Activated CD4-positive, alpha-beta T cell treated with anti-CD3 and anti-CD28 coated beads, Interleukin-2, amount 10 ng/mL, durations not matched to agents 7 days and 5 days (primary cell): ENCODE measurements at places on chromosomes 2 and 18.

- DNase-seq = no peak
Measured at GRCh38 chr2:225889452-225889851, 489.9 kb downstream of the NYAP2 start.

DNA sequence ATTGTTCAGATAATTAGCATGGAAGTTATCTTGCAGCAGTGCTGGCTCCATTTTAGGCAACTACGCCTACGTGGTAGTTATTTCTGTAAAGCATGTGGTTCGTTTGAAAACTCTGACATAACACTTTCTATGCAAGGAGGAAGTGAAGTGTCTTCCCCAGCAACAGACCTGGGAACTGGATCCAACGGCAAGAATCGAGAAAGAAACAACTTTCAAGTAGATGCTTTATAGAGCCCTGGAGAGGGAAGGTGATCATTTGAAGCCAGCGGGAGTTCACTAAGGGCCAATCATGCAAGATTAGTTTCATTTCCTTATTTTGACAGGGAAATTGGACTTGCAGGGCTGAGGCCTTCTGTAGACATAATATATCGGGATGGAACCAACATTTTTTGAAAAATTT, 218.3 kb downstream of the ACKR3 start:
- no peak for DNase-seq

DNA sequence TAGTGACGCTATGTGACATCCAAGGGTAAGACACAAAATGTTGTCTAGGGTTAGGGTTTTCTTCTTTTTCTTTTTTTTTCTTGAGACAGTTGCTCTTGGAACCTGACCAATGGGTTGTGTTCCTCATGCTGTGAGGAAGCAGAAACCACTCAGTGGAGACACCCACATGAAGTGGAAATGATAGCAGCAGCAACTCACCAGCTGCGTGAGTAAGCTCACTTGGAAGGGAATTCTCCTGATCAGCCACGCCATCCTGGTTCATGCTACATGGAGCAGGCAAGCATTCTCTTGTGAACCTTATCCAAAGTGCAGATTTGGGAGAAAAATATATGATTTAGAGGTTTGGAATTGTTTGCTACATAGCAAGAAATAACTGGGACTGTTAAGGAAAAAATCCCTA, 863.7 kb downstream of the EPHA4 start:
- DNase-seq = no peak

DNA sequence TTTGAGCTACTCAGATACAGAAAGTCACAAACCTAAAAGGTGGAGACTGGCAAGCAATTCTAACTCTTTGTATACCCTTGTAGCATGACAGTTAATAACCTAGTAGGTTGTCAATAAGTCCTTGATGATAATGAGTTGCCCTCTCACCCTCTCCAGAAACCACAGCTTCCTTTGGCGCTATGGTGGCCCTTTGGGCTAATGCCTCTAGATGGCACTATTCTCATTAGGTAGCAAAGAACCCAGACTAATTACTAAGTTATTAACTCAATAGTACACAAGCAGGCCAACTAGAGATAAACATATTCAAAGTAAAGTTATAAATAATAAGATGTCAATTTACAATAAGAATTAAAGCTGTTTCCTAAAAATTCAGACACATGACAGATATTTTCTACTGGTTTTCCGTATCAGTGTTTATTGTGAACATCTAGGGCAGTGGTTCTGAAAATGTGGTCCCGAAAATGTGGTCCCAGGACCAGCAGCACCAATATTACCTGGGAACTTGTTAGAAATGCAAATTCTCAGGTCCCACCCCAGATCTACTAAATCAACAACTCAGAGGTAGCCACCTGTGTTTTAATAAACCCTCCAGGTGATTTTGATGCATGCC, 41.1 kb downstream of the LDAH start:
- no peak for DNase-seq

DNA sequence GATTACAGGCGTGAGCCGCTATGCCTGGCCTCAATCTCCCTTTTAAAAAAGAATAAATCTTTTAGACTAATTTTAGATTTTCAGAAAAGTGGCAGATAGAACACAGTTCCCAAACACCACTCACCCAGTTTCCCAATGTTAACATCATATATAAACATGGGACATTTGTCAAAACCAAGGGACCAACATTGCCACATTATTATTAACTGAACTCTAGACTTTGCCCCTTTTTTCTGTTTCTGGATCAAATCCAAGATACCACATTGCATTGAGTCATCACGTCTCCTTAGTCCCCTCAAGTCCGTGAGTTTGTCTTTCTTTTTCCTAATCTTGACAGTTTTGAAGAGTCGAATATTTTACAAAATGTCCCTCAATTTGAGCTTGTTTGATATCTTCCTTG, 2.4 kb downstream of the C2orf42 start:
- DNase-seq = no peak

GRCh38 chr2:21772624-21773023, 648.9 kb downstream of the TDRD15 start:
- no peak for DNase-seq

DNA sequence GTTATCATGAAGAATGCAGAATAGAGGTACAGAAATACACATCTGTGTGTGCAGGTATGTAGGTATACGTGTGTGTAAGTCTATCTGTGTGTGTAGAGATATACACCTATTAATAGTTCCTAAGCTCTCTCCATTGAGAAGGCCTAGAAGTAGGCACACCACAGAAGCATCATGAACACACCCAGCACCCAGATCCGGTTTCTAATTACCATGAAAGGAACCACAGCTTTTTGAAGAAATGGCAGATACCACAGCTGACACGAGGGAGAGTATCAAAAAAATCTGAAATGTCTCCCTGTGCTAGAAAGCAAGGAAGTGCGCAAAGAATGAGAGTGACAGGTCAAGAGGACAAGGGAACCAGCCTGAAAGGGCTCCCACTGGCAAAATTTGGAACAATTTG, 27.7 kb upstream of the AP1S3 start:
- DNase-seq = peak; percentile 68

DNA sequence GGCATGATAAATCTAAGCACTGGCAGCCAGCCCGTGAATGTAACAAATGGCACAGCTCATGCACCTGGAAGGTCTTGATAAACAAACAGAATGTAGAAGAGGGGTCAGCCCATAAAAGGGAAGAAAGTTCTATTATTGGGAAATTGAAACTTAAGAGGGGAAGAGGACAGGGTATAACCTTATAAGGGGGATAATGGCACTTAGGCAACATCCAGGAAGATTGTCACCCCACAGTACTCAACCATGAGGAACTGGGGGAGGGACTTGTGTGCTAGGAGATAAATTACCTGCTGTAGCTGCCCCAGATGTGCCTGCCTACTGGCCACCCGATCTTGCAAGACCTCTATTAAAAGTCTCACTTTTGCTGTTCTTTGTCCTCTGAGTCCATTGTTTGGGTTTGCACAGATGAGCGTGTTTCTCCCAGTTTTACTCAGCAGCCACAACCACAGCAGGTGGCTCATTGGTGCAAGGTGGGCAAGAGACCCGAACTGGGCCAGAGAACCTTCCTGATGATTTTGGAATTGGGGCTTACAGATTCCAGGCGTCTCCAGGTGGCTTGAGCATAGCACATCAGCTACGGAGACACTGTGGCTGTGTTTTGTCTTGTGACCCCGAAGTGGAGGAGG, 79.0 kb upstream of the TAF1B start:
- DNase-seq = no peak

- no peak for DNase-seq
Measured at GRCh38 chr18:29104671-29105070, 927.7 kb upstream of the CDH2 start.

- DNase-seq = no peak
Measured at GRCh38 chr2:105518897-105519296, 120.0 kb upstream of the FHL2 start.
